ENCODE measurements at places on chromosomes 2 and 18. TPM values are rescaled to one million over a fixed set of nuclear protein-coding genes. Genes with fewer than 3 reads are reported as not detected.

DNA sequence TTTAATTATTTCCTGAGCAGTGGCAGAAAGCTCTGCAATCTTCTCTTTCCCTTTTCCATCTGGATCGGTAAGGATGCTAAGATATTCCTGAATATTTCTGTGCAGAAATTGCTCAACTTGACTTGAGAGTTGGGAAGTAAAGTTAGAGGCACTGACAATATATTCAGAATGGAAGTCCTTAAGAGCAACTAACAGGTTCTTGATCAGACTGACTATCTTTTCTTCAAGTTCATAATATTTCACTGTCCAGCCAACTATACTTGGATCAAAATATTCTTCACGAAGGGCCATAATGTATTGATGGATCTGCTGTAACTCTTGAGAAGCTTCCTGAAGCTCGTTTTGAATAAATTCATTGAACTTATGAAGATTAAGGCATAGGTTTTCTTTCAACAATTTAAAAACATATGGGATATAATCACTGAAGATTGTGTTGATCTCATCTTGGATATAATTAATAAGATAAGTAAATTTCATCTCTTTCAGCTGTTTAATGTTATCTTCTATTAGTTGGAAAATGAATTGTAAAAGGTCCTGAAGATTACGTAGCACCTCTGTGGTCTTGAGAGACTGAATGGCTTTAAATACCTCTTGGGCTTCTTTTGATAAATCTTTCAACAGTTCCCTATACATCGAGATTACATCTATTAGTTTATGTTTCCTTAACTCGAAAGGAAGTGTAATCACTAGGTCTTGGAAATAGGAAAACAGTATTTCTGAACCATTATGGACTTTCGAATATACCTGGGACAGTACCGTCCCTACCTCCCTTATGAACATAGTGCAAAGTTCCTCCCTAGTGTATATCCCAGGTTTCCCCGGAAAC, 41.7 kb downstream of the APOB start:
- no peak for DNase-seq

- DNase-seq, result no peak
Measured at GRCh38 chr2:165494573-165494972, 25.1 kb downstream of the CSRNP3 start.

GRCh38 chr2:68589963-68590362, 53.4 kb upstream of the PROKR1 start:
- DNase-seq, result no peak

GRCh38 chr2:3785220-3785889, 82.0 kb downstream of the DCDC2C start:
- DNase-seq, result no peak

DNA sequence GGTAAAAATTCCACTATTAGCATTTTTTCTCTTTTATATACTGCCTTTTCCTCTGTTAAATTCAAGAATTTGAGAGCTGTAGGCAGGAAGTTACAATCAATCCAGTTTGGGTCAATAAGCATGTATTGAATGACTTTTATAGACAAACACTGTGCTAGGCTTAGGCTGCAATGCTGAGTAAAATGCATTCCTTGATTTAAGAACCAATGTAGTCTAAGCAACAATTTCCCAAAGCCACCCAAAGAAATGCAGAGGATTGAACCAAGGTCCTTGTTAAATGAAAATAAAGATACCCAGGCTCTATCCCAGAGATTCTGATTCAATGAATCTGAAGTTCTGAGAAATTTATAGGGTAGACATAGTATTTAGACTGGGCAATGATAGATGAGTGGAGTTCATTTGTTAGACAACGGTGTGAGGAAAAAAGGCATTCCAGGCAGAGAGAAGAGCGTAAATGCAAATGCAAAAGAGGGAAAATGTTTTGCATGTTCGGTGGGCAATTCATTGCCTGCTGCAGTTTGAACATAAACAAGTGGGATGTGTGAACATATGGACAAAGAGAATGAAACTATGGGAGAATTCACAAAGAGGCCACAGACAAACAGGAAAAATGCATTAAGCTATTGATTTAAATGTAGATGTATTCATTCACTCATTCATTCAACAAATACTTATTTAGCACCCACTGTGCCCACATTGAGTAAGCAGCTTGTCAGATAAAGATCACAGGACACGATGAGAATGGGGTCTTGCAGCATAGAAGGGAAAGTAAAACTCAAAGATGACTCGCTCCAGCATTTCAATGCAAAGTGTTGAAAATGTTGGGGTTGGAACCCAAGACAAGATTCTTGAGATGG, 107.1 kb downstream of the EVA1A start:
- no peak for DNase-seq

EIPR1 gene
- total RNA-seq, result 36.9 TPM

DNA sequence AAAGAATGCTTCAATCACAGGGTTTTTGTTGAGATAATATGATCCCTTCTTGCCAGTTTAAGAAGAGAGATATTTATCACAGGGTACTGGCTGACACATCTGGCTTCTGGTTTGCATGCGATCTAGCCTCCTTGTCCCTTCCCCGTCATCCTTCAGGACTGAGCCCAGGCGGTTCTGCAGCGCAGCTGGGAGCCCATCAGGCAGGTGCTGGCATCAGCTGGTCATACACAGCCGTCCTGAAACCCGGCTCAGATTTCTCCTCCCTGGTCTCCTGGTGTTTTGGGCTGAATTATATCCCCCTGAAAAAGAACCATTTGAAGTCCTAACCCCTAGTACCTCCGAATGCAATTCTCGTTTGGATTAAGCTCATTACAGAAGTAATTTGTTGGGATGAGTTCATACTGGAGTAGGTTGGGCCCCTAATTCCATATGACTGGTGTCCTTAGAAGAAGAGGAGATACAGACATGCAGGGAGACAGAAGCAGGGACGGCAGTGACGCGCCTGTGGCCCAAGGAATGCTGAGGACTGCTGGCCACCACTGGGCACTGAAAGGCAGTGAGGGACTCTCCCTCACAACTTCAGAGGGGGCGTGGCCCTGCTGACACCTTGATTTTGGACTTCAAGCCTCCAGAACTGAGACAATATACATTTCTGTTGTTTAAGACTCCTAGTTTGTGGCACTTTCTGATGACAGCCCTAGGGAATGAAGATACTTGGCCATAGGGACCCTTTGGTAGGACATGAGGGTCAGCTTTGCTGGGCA, 83.9 kb upstream of the ODC1 start:
- DNase-seq, result no peak
